Activated T-cell treated with anti-CD3 and anti-CD28 coated beads, Interleukin-2, amount 50 U/mL, for 72 hours (primary cell): ENCODE measurements at places on chromosomes 4 and X. TPM values are rescaled to one million over a fixed set of nuclear protein-coding genes. Genes with fewer than 3 reads are reported as not detected.
A peak's percentile ranks its signal among the peaks of the same experiment; 100 is the strongest.

DNA sequence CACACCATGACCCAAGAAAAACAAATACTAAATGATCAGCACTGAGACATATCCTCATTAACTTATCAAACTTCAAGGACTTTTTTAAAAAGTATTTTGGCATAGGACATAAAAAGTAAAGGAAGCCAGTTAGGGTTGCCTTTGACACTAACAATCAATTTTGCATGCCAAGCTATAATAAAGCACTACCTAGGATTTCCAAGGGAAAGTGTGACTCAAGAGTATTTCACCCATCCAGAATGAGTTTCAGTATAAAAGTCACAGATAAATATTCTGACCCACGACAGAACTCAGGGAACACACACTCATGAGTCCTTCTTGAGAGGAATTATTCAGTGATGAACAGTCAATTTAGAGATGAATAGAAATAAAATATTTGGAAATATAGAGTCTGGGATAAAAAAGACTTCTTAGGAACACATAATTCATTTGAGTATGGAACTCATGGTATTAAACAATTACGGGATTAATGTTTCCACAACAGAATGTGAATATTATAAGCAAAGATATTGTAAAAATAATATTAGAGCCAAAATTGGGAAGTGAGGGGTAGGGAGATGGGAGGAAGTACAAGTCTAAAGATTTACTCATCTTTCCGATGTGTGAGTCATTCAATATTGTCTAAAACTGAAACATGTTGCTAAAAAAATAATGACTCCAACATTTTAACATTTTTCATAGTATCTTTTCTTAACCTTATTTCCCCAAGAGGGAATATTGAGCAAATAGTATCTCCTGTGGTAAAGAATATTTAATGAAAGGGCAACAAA is 143.5 kb upstream of the LNX1 start:
- no peak for DNase-seq
- H3K4me1 ChIP-seq = no peaks in the 10 kb centered on the region
- H3K27me3 ChIP-seq = no peaks in the 10 kb centered on the region

DNA sequence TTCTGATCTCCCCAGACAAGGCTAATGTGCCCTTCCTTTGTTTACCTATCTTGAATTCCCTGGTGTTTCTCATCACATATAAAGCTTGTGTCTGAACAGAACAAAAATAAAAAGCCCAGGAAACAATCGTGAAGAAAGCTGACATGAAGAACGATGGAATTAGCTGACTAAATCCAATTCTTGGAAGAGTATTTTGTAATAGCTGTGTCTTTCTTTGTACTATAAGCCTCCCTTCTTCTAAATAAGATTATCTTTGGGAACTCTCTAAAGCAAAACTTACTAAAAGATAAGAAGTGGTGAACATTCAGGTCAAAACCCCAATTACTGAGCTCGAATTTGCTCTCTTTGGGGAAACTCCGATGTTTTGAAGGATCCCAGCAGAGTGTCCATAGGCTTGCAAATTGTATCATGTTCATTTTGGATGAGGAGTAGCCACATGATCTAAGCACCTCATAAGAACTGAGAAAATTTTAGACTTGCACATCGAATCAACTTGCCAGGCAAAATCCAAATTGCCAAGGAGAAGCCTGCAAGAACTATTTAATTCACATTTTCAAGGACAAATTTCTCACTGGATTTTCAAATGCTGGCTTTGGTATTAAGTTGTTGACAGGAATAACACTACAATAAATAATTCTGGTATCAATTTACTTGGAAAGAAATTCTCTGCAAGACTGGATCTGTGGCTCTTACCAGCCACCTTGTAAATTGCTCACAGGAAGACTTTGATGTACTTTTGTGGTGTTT is 106.2 kb downstream of the LNX1 start:
- no peaks in the 10 kb centered on the region for H3K36me3 ChIP-seq
- no peak overlapping the region for H3K4me3 ChIP-seq
- H3K27me3 ChIP-seq = peaks cover 68% of the 10 kb centered on the region
- no peaks in the 10 kb centered on the region for H3K4me1 ChIP-seq
- H3K27ac ChIP-seq = no peak overlapping the region
- DNase-seq = no peak

The ANOS1 gene
- total RNA-seq = not detected

GRCh38 chrX:117510453-117510852 is 606.2 kb downstream of the KLHL13 start:
- H3K36me3 ChIP-seq = no peaks in the 10 kb centered on the region
- H3K4me3 ChIP-seq = no peak overlapping the region
- no peaks in the 10 kb centered on the region for H3K27me3 ChIP-seq
- no peak overlapping the region for H3K27ac ChIP-seq

The ZC4H2 gene
- 15.9 TPM for total RNA-seq

- no peaks in the 10 kb centered on the region for H3K27me3 ChIP-seq
- no peak overlapping the region for H3K4me3 ChIP-seq
- DNase-seq = no peak
- H3K4me1 ChIP-seq = no peaks in the 10 kb centered on the region
- H3K36me3 ChIP-seq = peaks cover 2% of the 10 kb centered on the region
Observed at GRCh38 chr4:172709376-172709775, 459.2 kb upstream of the GALNT7 start.

The PWWP3B gene
- total RNA-seq = not detected

DNA sequence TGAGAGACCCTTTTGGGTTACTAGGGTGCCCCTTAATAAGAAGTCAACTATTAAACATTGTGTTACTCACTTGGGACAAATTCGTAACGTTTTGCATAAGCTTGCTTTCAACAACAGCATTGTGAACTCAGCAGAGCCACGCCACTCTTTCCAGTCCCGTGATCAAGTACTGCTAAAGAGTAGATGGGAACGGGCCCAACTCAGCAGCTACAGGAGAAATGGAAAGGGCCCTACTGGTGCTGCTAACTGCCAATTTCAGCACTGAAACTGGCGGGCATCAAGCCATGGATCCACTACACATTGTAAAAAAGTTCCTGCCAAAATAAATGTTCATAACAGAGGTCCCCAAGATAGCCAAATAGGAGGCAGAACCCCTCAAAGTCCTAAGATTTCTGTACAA is 19.0 kb upstream of the DHX15 start:
- peaks cover 6% of the 10 kb centered on the region for H3K4me1 ChIP-seq
- no peak overlapping the region for H3K27ac ChIP-seq
- DNase-seq = no peak
- H3K36me3 ChIP-seq = no peaks in the 10 kb centered on the region
- peaks cover 24% of the 10 kb centered on the region for H3K27me3 ChIP-seq

The TEX13C gene
- total RNA-seq = not detected

DNA sequence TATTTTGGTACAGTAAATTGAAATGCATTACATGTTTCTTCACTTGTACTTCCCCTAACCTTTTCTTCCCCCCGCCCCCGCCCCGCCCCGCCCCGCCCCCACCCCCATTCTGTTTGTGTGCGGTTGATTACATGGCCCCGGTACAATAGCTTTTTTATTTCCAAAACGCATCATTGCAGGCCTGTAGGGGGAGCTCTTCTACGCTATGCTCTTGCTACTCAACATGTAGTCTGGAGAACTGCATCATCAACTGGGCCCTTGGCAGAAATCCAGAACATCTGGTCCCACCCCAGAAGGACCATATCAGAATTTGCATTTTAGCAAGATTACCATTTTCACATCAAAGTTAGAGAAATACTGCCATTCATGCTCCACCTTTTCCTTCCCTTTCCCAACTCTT is 333.3 kb upstream of the DDX53 start:
- no peaks in the 10 kb centered on the region for H3K27me3 ChIP-seq
- peak; percentile 2 for DNase-seq
- no peaks in the 10 kb centered on the region for H3K36me3 ChIP-seq

The GABRB1 gene
- total RNA-seq = not detected

DNA sequence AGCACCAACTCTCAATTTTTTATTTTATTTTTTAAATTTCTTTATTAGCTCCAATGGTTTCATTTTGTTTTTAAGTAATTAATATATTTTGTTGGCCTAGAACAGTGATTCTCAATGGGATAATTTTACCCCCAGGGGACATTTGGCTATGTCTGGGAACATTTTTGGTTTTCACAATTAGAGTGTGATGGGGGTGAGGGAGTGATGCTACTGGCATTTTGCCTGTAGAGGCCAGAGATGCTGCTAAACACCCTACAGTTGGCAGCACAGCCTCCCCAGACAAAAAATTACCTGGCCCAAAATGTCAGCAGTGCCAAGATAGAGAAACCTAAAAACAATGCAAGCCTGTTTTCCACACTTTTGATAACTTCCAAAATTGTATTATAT is 64.6 kb downstream of the HHIP start:
- H3K36me3 ChIP-seq = no peaks in the 10 kb centered on the region
- no peak for DNase-seq
- no peaks in the 10 kb centered on the region for H3K4me1 ChIP-seq
- no peak overlapping the region for H3K27ac ChIP-seq

GRCh38 chr4:29220761-29221160 is 1499.4 kb upstream of the PCDH7 start:
- H3K36me3 ChIP-seq = no peaks in the 10 kb centered on the region
- H3K4me1 ChIP-seq = no peaks in the 10 kb centered on the region
- H3K27me3 ChIP-seq = no peaks in the 10 kb centered on the region
- no peak for DNase-seq

- H3K27ac ChIP-seq = no peak overlapping the region
- no peak for DNase-seq
- no peaks in the 10 kb centered on the region for H3K36me3 ChIP-seq
- no peak overlapping the region for H3K4me3 ChIP-seq
- H3K4me1 ChIP-seq = no peaks in the 10 kb centered on the region
Observed at GRCh38 chrX:23202326-23202725, 132.3 kb upstream of the PTCHD1 start.

The SSX3 gene
- not detected for total RNA-seq

The TMEM47 gene
- not detected for total RNA-seq

DNA sequence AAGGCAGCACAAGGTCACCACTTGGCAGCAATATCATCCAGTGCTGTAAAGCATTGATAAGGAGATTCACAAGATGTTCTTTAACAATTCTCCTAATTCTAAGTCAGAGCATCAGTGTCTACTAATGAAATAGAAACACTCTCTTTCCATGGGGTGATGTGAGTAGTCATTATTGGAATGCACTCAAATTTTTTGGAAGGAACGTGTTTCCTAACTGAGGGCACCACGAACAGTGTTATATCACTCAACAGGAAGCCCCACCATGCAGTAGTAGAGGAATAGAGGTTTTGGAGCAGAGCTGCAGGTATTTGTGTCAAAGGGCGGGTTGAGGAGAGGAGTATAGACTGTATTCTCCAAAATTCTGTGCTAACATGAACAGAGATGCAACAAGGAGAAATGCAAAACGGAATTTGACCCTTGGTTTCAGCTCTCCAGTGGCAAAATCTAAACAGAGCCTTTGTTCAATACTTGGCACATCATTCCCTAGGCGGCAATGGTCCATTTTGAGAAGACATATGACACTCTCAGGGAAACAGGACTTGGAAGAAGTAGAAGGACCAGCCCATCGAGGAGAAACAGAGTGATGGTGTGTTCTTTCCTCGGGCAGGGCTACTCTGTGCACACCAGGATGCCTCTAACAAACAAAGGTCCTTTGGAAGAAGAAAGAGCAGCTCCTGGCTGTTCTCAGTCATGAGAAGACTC is 98.9 kb downstream of the CPEB2 start:
- H3K27ac ChIP-seq = no peak overlapping the region
- no peaks in the 10 kb centered on the region for H3K36me3 ChIP-seq
- no peak for DNase-seq
- H3K4me3 ChIP-seq = no peak overlapping the region
- H3K27me3 ChIP-seq = peaks cover 13% of the 10 kb centered on the region

GRCh38 chr4:105088110-105088879 is 58.4 kb upstream of the TET2 start:
- no peak overlapping the region for H3K27ac ChIP-seq
- H3K36me3 ChIP-seq = peaks cover 12% of the 10 kb centered on the region
- no peaks in the 10 kb centered on the region for H3K4me1 ChIP-seq
- peaks cover 40% of the 10 kb centered on the region for H3K27me3 ChIP-seq

DNA sequence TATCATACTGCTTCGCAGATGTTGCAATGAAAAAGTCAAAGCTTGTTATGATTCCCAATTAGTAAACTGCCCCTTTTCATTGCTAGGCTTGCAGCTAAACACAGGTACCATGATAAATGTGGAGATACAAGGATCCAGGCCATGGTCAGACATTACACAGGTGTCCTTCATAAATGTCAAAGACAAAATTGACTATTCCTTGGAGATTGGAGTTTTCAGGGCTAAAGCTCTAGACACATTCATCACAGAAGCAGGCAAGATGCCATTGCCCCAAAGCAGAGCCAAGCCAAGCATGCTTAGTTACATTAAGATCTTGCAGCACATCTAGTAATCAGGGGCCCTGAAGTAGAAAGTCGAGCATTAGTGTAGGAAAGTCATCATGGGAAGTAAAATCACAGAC is 111.3 kb upstream of the INTU start:
- no peak overlapping the region for H3K4me3 ChIP-seq
- DNase-seq = no peak
- H3K27me3 ChIP-seq = no peaks in the 10 kb centered on the region
- H3K27ac ChIP-seq = no peak overlapping the region
- no peaks in the 10 kb centered on the region for H3K4me1 ChIP-seq

The UGT2B15 gene
- total RNA-seq = not detected

- peaks cover 5% of the 10 kb centered on the region for H3K27me3 ChIP-seq
- H3K4me3 ChIP-seq = no peak overlapping the region
- no peaks in the 10 kb centered on the region for H3K36me3 ChIP-seq
- no peak overlapping the region for H3K27ac ChIP-seq
Observed at GRCh38 chr4:78414116-78414515, 137.5 kb upstream of the ANXA3 start.
